ENCODE measurements at places on chromosomes 3 and 15.

DNA sequence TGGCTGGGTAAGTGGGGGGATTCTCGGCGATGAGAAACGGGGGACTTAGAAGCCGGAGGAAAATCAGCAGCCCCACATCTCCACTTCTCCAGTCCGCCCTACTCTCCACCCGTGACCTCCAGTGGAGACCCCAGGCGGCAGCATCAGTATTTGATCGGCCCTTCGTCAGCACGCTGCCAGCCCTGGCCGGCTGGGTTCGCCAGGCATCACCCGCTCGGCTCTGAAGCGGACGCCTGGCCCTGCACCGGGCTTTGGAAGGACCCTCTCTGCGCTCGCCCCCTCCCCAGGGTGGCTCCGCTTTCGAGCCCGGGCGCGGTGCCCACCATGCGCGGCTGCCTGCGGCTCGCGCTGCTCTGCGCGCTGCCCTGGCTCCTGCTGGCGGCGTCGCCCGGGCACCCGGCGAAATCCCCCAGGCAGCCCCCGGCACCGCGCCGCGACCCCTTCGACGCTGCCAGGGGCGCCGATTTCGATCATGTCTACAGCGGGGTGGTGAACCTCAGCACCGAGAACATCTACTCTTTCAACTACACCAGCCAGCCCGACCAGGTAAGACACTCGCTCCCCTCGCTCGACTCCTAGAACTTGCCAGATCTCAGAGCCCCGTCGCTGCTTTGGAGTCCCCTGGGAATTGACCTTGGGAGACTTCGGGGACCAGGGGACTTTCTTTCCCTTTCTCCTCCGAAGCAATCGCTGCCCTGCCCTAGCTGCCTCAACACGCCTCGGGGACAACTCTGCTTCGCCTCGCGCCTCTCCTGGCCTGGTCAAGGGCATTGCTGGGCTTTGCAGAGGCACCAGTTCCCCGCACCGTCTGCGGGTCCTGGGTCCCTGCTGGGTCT is 561 bp downstream of the SIDT1 start:
- DNase-seq = no peak

- no peak for DNase-seq
These were observed 26.0 kb upstream of the CEMIP start for GRCh38 chr15:80753161-80753560.

- DNase-seq = no peak
These were observed 77.4 kb upstream of the PRR20G start for GRCh38 chr3:127365163-127365798.

GRCh38 chr15:65923264-65923663 is 54.0 kb downstream of the RAB11A start:
- DNase-seq = no peak

- DNase-seq = no peak
These were observed 19.4 kb upstream of the STARD5 start for GRCh38 chr15:81343371-81343770.

GRCh38 chr3:58073301-58074108 is 65.3 kb downstream of the FLNB start:
- DNase-seq = no peak

Measured in pons (tissue), 1 donor.